ENCODE measurements at places on chromosomes 7 and 10. TPM values are rescaled to one million over a fixed set of nuclear protein-coding genes. Genes with fewer than 3 reads are reported as not detected.

The WNT8B gene
- not detected for total RNA-seq

The CYP3A5 gene
- 1.9 TPM for total RNA-seq

The YKT6 gene
- total RNA-seq, result 88.3 TPM

The AKR1E2 gene
- 1.4 TPM for total RNA-seq

The AUTS2 gene
- 6.6 TPM for total RNA-seq

The SLC16A12 gene
- not detected for total RNA-seq

The VAX1 gene
- total RNA-seq, result not detected

The SLC29A4 gene
- 1.3 TPM for total RNA-seq

The CYP2E1 gene
- total RNA-seq, result not detected

The PTPRZ1 gene
- total RNA-seq, result 22.5 TPM

The PTPRN2 gene
- 0.28 TPM for total RNA-seq

The GOLGA7B gene
- total RNA-seq, result 0.28 TPM

The RBP4 gene
- not detected for total RNA-seq

The LRRC4 gene
- total RNA-seq, result 12.6 TPM

The PRRT4 gene
- total RNA-seq, result 1.3 TPM

The MET gene
- 66.9 TPM for total RNA-seq

The INA gene
- total RNA-seq, result 3.7 TPM

The ACTR3C gene
- total RNA-seq, result 1.8 TPM

The PLPP4 gene
- total RNA-seq, result not detected

The SFMBT2 gene
- 0.05 TPM for total RNA-seq

The VKORC1L1 gene
- total RNA-seq, result 8.8 TPM

The LRRN3 gene
- total RNA-seq, result 0.07 TPM

The EBLN1 gene
- not detected for total RNA-seq

The NACAD gene
- 1.8 TPM for total RNA-seq

The SLC26A4 gene
- not detected for total RNA-seq

The MKX gene
- 0.05 TPM for total RNA-seq

The GPRIN2 gene
- 1.6 TPM for total RNA-seq

The FGFR2 gene
- total RNA-seq, result 27.2 TPM

The RAB19 gene
- total RNA-seq, result not detected

The FZD8 gene
- total RNA-seq, result 4.0 TPM

The SEMA3E gene
- 0.51 TPM for total RNA-seq

The ANKRD30A gene
- not detected for total RNA-seq

The SLC39A12 gene
- not detected for total RNA-seq

The IFRD1 gene
- 15.9 TPM for total RNA-seq

The SYT15 gene
- total RNA-seq, result not detected

The CALHM1 gene
- not detected for total RNA-seq

The FAM241B gene
- 3.6 TPM for total RNA-seq

The ETV1 gene
- total RNA-seq, result 2.2 TPM

The RALA gene
- total RNA-seq, result 21.7 TPM

The VSTM4 gene
- total RNA-seq, result 0.05 TPM

The IPMK gene
- 4.2 TPM for total RNA-seq

The MYL10 gene
- not detected for total RNA-seq

The TET1 gene
- 0.85 TPM for total RNA-seq

The PRPS1L1 gene
- total RNA-seq, result not detected

The TCTN3 gene
- total RNA-seq, result 26.9 TPM
